Panc1 (cell line): ENCODE measurements at places on chromosomes 13 and 19. TPM values are rescaled to one million over a fixed set of nuclear protein-coding genes. Genes with fewer than 3 reads are reported as not detected.

- no peaks in the 10 kb centered on the region for H3K27me3 ChIP-seq
- H3K4me3 ChIP-seq = no peak overlapping the region
- no peaks in the 10 kb centered on the region for H3K36me3 ChIP-seq
- no peak for DNase-seq
These were observed 134.1 kb upstream of the RNF113B start for GRCh38 chr13:98311200-98311548.

GRCh38 chr19:33703821-33704220 is 82.1 kb downstream of the CHST8 start:
- H3K4me1 ChIP-seq = no peaks in the 10 kb centered on the region
- peaks cover 9% of the 10 kb centered on the region for H3K27me3 ChIP-seq
- H3K27ac ChIP-seq = no peak overlapping the region
- DNase-seq = no peak

DNA sequence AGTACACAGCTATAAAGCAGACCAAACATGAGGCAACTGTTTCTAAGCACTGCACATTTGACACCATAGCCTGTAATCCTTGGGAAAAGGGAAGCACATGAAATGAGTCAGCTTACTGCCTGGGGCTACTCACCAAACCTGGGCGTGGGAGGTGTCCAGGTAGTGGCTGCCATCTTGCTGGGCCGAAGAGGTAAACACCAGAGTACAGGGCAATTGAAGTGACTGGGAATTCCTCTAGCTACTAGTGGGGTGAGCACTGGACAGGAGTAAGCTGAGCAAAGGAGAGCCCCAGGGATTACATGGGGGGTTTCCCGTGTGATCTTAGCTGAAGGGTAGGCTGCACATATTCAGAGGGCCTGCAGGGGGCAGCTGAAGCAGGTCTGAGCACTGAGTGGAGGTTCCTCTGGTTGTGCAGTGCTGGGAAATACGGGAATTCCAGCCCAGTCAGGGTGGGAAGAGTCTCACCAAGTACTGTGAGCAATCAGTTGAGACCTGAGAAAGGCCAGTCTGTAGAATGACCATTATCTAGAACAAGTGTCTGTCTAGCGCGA is 140.5 kb downstream of the SLC7A1 start:
- H3K27ac ChIP-seq = no peak overlapping the region
- H3K27me3 ChIP-seq = no peaks in the 10 kb centered on the region; the same call in 1 of the 2 replicates
- H3K36me3 ChIP-seq = no peaks in the 10 kb centered on the region
- no peak overlapping the region for H3K4me3 ChIP-seq
- no peak for DNase-seq
- no peaks in the 10 kb centered on the region for H3K4me1 ChIP-seq

DNA sequence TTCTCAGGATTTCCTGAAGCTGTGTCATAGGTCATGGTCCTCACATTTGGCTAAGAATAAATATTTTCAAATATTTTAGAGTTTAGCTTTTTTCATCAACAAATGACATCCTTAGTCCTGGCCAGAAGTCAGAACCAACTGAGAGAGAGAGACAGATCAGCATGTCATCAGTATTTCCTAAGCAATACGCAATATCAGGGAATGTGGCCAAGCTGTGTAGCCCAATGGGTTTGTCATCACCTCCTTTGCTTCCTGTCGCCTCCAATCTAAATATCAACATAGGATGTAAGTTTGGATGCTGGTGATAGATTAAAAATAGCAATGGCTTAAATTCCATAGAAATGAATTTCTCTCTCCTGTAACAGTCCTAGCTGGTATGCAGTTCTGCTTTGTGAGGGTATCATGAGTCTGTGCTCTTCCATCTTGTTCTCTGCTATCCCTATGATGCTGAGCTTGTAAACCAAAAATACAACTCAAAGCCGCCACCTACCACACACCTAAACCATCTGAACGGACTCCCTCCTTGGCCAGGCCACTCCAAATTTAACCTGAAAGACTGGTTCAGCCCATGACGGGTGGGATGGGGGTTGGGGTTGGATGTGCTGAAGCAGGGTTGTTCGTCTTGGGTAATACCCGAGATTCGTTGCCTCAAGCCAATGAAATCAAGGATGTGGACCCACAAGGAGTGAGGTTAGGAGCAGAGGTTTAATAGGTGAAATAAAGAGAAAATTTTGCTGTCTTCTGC is 10.0 kb upstream of the IGSF23 start:
- DNase-seq = no peak
- no peak overlapping the region for H3K27ac ChIP-seq
- H3K4me1 ChIP-seq = no peaks in the 10 kb centered on the region
- no peaks in the 10 kb centered on the region for H3K27me3 ChIP-seq
- no peak overlapping the region for H3K4me3 ChIP-seq
- no peaks in the 10 kb centered on the region for H3K36me3 ChIP-seq

DNA sequence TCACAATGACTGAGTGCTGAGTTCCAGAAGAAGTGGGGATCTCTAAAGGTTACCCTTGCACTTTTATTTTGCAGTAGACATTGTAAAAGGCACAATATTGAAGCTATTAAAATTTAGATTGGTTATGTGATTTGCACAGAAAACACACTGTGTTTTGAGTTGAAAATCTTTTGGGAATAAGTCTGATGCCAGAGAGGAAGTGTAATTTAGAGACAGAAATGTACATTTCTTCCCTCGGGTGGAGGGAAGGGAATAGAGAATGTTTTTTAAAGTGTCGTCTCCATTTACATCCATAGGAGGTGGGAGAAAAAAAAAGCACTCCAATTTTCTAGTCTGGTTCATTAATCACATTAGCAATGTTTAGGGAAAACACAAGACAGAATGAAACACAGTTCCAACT is 465.8 kb downstream of the OLFM4 start:
- no peak overlapping the region for H3K27ac ChIP-seq
- DNase-seq = no peak
- H3K27me3 ChIP-seq = no peaks in the 10 kb centered on the region
- H3K4me1 ChIP-seq = no peaks in the 10 kb centered on the region
- H3K4me3 ChIP-seq = no peak overlapping the region

DNA sequence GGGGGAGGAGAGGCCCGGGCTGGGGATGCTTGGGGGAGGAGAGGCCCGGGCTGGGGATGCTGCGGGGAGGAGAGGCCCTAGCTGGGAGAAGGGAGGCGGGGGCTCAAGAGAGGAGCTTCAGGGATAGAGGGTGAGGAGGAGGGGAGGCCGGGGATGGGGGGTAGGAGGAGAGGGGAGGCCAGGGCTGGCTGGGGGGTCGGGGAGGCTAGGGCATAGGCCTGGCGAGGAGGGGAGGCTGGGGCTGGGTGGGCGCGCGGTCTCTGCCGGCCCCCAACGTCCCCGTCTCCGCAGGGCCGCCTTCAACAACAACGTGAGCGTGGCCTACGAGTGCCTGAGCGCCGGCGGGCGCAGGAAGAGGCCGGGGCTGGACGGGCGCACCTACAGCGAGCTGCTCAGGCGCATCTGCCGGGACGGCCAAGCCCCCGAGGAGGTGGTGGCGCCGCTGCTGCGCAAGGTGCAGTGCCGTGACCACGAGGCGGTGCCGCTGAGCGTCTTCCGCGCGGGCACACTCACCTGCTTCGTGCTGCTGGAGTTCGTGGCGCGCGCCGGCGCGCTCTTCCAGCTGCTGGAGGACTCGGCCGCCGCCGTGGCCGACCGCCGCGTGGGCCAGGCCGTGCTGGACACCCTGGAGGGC is 11.4 kb downstream of the TPGS1 start:
- H3K4me1 ChIP-seq = peaks cover 4% of the 10 kb centered on the region; the same call in 1 of the 2 replicates
- no peaks in the 10 kb centered on the region for H3K27me3 ChIP-seq
- H3K27ac ChIP-seq = no peak overlapping the region
- H3K4me3 ChIP-seq = no peak overlapping the region

DNA sequence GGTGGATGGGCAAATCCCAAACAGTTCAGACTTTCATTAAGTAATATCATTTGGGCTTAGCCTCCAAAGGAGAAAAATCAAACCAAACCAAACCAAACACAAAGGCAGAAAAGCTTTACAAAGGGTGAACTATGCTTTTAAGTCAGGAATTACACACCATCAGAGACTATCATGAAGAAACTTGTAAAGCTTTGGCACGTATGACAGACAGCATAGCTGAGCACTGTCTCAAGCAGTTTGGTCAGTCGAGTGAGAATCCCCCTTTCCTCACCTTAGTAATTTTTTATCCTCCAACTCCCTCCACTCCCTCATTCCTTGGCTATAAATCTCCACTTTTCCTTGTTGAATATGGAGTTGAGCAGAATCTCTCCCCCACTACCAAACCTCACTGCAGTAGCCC is 72.1 kb downstream of the MIPEP start:
- H3K27ac ChIP-seq = no peak overlapping the region
- H3K4me1 ChIP-seq = no peaks in the 10 kb centered on the region
- DNase-seq = no peak
- H3K4me3 ChIP-seq = no peak overlapping the region

- H3K27me3 ChIP-seq = no peaks in the 10 kb centered on the region
- no peak overlapping the region; the same call in 1 of the 2 replicates for H3K4me3 ChIP-seq
- peaks cover 78% of the 10 kb centered on the region for H3K4me1 ChIP-seq
- peak overlapping the region; percentile 97 for H3K27ac ChIP-seq
- no peaks in the 10 kb centered on the region; the same call in 1 of the 2 replicates for H3K36me3 ChIP-seq
These were observed 14.1 kb downstream of the ZNF787 start for GRCh38 chr19:56106993-56107392.

GRCh38 chr19:45900738-45901431 is 1.5 kb downstream of the MYPOP start:
- DNase-seq = no peak
- H3K27ac ChIP-seq = no peak overlapping the region; the same call in 1 of the 2 replicates
- H3K4me3 ChIP-seq = peak overlapping the region; percentile 82
- peaks cover 2% of the 10 kb centered on the region; the same call in 1 of the 2 replicates for H3K36me3 ChIP-seq
- H3K4me1 ChIP-seq = peaks cover 3% of the 10 kb centered on the region

GRCh38 chr13:90412980-90413379 is 934.5 kb upstream of the MIR17HG start:
- H3K27me3 ChIP-seq = no peaks in the 10 kb centered on the region
- H3K36me3 ChIP-seq = no peaks in the 10 kb centered on the region
- H3K4me3 ChIP-seq = no peak overlapping the region
- no peak overlapping the region for H3K27ac ChIP-seq

DNA sequence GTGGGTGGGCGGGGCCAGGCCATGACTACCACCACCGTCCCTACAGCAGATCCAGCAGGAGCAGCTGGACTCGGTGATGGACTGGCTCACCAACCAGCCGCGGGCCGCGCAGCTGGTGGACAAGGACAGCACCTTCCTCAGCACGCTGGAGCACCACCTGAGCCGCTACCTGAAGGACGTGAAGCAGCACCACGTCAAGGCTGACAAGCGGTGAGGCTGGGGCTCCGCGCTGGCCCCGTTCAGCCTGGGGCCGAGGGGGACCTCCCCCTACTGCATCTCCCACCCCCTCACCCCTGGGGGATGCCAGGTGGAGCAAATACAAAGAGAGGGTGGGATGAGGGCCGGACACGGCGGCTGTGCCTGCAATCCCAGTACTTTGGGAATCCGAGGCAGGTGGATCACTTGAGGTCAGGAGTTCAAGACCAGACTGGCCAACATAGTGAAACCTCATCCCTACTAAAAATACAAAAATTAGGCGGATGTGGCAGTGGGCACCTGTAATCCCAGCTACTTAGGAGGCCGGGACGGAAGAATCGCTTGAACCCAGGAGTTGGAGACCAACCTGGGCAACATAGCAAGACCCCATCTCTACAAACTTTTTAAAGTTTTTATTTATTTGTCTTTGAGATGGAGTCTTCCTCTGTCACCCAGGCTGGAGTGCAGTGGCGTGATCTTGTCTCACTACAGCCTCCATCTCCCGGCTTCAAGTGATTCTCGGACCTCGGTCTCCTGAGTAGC is 18.1 kb upstream of the CELF5 start:
- H3K4me1 ChIP-seq = no peaks in the 10 kb centered on the region
- no peak overlapping the region for H3K4me3 ChIP-seq
- no peaks in the 10 kb centered on the region for H3K36me3 ChIP-seq
- no peak for DNase-seq
- no peak overlapping the region for H3K27ac ChIP-seq
- H3K27me3 ChIP-seq = no peaks in the 10 kb centered on the region

- DNase-seq = no peak
- H3K27ac ChIP-seq = no peak overlapping the region
- H3K27me3 ChIP-seq = no peaks in the 10 kb centered on the region
- no peaks in the 10 kb centered on the region for H3K36me3 ChIP-seq
These were observed 16.8 kb downstream of the FCGBP start for GRCh38 chr19:39917561-39918182.

GRCh38 chr13:48159401-48159800 is 64.5 kb upstream of the MED4 start:
- H3K27me3 ChIP-seq = no peaks in the 10 kb centered on the region
- no peak for DNase-seq
- no peaks in the 10 kb centered on the region for H3K4me1 ChIP-seq
- no peaks in the 10 kb centered on the region for H3K36me3 ChIP-seq

- H3K27me3 ChIP-seq = no peaks in the 10 kb centered on the region
- H3K4me3 ChIP-seq = no peak overlapping the region
- no peaks in the 10 kb centered on the region for H3K36me3 ChIP-seq
- H3K4me1 ChIP-seq = no peaks in the 10 kb centered on the region
These were observed 259.9 kb downstream of the SLITRK1 start for GRCh38 chr13:83622422-83622784.

DNA sequence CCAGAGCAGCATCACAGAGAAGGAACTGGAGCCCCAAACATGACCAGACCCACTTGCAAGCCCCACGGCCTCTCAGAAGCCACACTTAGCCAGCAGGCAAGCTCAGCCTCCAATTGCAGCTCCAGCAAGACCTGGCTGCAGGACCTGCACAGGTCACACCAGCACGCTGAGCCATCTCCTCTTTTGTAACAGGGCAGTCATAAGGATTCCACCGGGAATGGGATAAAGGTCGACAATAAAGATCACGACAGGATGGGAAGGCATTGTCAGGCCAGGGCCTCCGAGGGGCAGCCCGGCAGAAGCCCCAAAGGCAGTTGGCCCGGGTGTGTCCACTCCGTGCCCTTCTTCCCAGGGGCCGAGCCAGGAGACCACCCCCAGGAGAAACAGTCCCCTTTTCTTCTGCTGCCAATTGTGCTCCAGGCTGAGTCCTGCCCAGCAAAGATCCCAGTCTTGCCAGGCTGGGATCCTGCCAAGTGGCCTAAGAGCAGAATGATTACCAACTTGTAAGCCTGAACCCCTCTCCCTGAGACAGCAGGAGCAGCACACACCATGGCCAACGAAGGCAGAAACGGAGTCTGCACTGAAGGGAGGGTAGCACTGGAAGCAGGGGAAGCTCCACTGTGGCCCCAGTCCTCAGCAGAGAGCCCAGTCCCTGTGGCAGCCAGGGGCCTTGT is 12.5 kb downstream of the PEPD start:
- H3K27ac ChIP-seq = no peak overlapping the region
- no peaks in the 10 kb centered on the region for H3K27me3 ChIP-seq
- DNase-seq = no peak
- H3K4me3 ChIP-seq = no peak overlapping the region
- no peaks in the 10 kb centered on the region for H3K4me1 ChIP-seq

The SSC5D gene
- 13.0 TPM for total RNA-seq

The NTF4 gene
- 0.39 TPM for total RNA-seq
